Stimulated activated CD8-positive, alpha-beta memory T cell treated with anti-CD3 and anti-CD28 coated beads, Interleukin-15, amount 100 ng/mL, for 24 hours (primary cell): ENCODE measurements at places on chromosomes 2 and 18.

GRCh38 chr2:191636235-191636543 lies 41.7 kb upstream of the NABP1 start:
- no peak for DNase-seq

DNA sequence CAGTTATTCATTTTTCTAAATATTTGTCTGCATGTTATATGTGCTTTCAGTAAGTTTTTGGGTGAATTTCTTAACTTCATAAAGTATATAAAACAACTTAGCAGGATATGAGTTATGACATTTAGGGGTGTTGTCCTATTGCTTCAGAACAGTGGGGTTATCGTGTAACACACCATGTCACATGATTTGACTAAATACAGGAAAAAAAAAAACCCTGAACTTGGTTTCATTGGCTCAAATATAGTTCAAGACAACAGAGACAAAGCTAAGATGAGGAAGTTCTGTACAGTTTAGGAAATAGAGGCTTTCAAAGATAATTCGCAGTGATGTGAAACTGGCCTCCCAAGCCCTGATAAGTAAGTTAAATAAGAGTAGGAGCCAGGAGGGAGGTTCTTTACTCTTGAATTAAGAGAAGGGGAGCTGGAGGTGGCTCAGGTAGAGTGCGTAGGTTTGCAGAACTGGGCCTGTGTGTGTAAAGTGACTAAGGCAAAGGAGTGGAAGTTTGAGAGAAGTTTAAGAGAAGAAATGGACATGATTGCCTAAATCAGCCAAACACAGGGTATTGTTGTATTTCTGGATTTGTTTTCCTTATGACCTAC lies 53.9 kb downstream of the LIMS1 start:
- no peak for DNase-seq

DNA sequence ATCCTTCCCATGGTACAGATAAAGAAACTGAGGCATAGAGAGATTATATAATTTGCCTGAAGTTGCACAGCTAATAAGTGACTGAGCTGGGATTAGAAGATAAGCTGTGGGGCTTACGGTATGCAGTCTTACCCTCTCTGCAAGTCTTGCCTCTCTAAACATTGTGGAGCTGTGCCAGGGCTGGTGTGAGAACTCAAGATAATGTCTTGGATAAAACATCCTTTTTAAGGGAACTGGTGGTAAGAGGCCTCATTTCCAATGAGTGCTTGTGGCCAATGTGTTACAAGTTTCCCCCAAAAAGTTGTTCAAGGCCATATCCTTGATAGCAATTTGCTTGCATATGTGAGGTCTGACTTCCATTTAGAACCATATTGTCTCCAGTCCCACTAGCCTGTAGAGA lies 84.3 kb upstream of the ETAA1 start:
- no peak for DNase-seq

- no peak for DNase-seq
These were observed 172.3 kb downstream of the INO80D start for GRCh38 chr2:205913668-205914067.

DNA sequence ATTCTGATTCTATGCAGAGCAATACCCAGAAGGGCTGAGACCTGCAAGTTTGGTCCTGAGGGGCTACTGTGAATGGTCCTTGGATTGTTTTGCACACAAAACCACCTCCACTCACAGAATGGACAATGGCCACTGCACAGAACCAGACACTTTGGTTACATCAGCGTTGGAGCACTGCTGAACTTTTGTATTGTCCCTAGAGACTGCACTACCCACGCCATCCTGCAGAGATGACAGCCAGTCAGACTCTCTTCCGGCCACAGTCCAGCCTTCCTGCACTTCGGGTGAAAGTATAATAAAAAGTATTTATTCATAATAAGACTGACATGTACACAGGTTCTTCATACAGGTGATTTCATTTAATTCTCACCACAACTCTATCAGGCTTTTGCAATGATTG lies 35.7 kb downstream of the CELF4 start:
- no peak for DNase-seq

DNA sequence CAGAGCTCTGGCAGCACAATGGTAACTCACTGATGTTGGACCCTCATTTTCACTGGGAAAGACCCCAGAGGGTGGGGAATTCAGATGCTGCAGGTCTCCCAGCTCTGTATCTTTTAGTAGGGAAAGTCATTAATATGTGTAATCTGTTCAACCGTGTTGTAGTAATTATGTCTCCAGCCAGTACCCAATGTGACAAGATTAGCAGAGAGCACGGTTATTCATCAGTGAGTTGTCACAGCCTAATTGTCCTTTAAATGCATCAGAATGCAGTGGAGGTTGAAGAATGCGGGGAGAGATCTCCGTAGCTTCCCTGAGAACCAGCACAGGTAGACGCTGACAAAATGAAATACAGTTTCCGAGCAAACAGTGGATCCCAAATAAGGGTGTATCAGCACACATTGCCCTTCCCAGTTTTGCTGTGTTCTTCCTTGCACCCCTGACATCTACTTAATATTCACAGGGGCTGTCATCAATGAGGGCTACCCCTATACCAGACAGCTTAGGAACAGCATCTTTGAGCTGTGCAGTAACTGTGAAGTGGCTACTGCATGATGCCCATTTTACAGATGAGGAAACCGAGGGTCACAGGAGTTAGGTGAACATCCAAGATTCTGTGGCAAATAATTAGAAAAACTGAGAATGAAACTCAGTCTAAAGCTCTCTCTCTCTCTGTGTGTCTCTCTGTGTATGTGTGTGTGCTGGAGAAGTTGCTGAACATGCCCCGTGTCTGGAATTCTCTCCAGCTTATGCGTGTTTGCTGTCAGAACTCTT lies 430.4 kb upstream of the HS6ST1 start:
- no peak for DNase-seq

GRCh38 chr2:106106622-106107508 lies 87.2 kb downstream of the UXS1 start:
- no peak for DNase-seq

- DNase-seq: no peak
These were observed 45.8 kb downstream of the WDR7 start for GRCh38 chr18:56696966-56697365.

- DNase-seq: no peak
These were observed 5.6 kb downstream of the RPL31 start for GRCh38 chr2:101007415-101008345.

- no peak for DNase-seq
These were observed 45.8 kb downstream of the HS6ST1 start for GRCh38 chr2:128272601-128273468.
